Stimulated activated CD8-positive, alpha-beta memory T cell treated with anti-CD3 and anti-CD28 coated beads, Interleukin-15, amount 100 ng/mL, for 1 hour (primary cell): ENCODE measurements at places on chromosomes 16 and 17.

GRCh38 chr17:42135664-42136653, 13.4 kb downstream of the HSPB9 start:
- no peak for DNase-seq

DNA sequence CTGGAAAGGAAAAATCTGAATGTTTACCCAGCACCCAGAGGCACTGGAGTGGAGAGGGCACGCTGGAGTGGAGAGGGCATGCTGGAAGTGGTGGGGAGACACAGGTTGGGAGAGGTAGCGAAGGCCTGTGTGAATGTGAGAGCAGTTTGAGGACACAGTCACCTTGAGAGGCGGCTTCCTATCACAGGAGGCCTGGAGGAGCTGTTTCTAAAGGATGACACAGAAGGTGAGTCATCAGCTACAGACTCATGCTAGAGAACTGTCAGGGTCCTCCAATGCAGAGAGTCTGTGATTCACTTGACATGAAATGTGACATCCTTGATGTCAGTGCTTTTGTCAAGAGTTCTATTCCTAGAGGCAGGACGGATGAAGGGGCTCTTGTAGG, 13.8 kb downstream of the CTRL start:
- no peak for DNase-seq

DNA sequence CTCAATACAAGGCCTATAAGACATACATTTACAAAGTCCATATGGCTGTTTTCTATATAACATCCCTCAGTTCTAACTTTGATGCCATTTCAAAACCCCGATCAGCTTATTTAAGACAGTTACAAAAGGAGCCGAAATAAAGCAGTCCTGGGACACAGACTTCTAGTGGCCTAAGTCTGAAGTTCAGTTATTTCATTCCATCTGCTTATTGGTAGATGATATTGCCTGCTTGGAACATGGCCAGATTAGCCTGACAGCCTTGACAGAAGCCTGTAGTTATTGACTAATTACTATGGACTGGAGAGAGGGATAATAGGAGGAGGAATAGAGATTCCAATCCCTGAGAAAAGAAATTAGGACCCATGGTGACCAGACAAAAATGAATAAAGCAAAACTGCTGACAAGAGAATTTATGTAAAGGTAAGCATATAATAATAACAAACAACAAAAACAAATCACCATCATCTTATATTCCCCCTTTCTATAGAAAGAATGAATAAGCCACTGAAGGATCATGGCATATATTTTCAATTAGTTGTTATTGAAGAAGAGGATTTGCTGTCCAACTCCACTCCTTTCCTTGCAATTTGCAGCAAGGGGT, 206.3 kb upstream of the TOM1L1 start:
- DNase-seq = no peak

GRCh38 chr16:2184346-2184745, 12.1 kb downstream of the CASKIN1 start:
- no peak for DNase-seq

GRCh38 chr17:66165537-66166123, 26.3 kb downstream of the CEP112 start:
- no peak for DNase-seq

DNA sequence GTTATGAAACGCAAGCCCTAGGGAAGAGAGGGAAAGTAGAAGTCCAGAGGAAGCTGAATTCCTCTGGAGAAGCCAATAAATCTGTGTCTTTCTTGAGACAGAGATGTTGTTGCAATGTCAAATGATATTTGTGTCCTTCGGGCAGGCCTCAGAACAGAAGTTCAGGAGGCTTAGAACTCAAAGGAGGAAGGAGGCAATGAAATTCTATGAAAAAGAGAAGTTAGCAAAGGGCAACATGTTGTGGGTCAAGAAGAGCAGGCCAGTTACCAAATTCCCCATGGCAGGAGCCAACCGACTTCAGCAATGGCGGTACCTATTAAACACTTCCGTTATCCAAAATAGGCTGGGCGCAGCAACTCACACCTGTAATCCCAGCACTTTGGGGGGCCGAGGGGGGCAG, 109.0 kb upstream of the DHX40 start:
- DNase-seq = no peak

DNA sequence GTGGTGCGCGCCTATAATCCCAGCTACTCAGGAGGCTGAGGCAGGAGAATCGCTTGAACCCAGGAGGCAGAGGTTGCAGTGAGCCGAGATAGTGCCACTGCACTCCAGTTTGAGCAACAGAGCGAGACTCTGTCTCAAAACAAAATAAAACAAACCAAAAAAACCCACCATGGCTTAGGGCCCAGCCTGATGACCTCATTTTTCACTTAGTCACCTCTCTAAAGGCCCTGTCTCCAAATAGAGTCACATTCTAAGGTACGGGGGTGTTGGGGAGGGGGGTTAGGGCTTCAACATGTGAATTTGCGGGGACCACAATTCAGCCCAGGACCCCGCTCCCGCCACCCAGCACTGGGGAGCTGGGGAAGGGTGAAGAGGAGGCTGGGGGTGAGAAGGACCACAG, 1.4 kb upstream of the STH start:
- DNase-seq = no peak

DNA sequence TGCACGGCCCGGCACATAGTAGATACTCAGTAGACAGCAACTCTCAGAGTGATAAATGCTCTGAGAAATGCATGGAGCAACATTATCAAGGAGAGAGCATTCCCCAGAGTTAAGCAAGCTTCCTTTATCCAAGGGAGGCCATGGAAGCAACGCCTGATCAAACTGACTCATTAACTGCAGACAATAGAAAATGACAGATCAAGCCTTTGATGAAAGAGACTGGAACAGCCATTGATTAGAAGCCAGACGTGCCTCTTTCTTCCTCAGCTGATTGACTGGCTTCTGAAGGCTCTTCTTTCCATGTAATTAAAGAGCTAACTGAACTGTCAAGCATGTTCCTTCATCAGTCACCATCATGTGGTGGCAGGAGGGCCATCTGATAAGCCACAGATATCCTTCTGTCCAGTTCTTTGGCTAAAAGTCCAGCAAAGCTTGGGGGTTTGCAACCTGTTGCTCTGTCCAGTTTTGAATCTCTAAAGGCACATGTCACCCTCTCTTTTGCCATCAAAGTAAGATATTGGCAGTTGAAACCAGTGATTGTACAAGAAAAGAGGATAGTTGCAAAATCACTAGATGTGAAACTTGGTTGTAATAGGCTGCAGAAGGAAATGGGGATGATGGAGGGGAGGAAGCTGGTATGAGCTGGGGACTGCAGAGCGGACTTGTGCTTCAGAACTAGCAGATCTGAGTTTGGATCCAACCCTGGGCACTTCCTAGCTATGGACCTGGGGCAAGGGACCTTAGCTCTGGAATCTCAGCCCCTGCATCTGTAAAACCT, 188.0 kb downstream of the HAPSTR1 start:
- no peak for DNase-seq

DNA sequence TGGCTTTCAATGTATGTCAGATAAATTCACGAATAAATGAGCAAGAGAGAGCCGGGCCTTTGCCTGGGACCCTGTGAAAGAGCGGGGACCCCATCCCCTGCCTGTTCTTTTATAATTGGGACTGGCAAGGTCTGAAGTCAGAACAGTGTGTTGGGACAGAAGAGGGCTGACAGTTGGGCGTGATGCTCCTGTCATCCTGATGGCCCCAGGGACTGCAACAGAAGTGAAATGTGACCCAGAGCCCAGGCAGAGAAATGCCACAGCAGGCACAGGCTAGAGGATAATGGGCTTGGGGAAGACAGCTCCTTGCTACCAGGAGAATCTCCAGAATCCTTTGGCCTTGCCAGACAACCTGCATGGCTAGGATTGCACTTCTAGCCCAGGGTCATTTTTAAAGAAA, 37.9 kb downstream of the GSG1L start:
- no peak for DNase-seq

- no peak for DNase-seq
These were observed 4.1 kb downstream of the MAP2K3 start for GRCh38 chr17:21288571-21289017.

DNA sequence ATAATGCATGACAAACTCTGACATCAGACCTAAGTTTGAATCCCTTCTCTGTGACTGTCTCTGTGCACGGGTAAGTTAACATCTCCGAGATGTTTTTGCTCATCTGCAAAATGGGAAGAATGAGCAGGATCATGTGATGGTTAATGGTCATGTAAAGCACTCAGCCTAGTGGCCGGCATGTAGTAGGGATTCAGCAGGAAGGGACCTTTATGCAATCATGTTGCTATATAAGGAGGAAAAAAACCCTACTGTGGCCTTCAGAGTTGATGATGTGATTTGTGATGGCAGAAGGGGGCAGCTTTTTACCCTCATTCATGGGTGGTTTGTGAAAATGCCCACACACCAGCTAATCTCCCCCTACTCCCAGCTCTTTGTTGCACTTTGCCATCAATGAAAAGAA, 24.1 kb downstream of the CLEC16A start:
- DNase-seq = no peak

GRCh38 chr17:50927287-50927686, 61.1 kb upstream of the TOB1 start:
- no peak for DNase-seq

GRCh38 chr16:56675685-56676210, 6.1 kb downstream of the MT1H start:
- no peak for DNase-seq

- DNase-seq = no peak
These were observed 68.8 kb downstream of the IL21R start for GRCh38 chr16:27470567-27471431.

- no peak for DNase-seq
These were observed 252.9 kb downstream of the ZFHX3 start for GRCh38 chr16:72794986-72795385.

GRCh38 chr16:21272253-21272652, 5.8 kb downstream of the CRYM start:
- no peak for DNase-seq

- no peak for DNase-seq
These were observed 25.5 kb upstream of the MYO15B start for GRCh38 chr17:75561927-75562603.

DNA sequence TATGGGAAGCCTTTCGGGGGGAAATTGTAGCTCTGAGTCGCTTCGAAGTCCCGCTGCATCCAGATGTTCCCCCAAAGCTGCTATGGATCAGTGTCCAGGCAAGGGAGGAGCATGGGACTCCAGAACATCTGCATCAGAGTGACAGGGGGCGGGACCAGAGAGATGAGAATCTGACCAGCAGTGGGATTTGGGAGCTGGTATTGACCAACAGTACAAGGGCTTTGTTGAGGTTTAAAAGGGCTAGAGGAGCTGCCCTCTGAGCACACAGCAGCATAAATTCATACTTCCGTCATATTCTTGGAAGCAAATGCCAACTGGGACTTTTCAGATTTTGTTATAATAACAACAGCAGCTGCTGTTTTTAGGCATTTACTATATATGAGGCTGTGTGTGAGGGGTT, 10.6 kb downstream of the RBFOX1 start:
- no peak for DNase-seq

- DNase-seq = peak; percentile 48
These were observed 3.0 kb downstream of the TNK1 start for GRCh38 chr17:7383742-7384488.

- DNase-seq = no peak
These were observed 131.6 kb upstream of the PLCG2 start for GRCh38 chr16:81647527-81647926.

DNA sequence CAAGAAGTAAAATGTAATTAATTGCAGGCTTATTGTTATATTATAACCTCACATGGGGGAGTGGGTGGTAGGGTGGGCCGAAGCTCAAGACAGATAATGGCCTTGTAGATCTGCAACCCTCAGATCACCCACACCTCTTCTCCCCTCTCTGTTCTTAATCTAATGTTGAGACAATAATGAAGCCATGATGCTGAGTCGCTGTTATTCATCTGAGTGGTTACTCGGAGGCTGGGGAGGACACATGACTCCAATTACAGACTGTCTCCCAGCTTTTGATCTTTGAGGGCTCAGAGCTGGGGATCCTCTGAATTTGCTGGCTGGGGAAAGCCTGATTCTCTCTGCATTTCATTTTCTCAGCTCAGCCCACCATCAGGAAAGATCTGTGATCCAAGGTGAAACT, 275.3 kb downstream of the SHISA9 start:
- no peak for DNase-seq

DNA sequence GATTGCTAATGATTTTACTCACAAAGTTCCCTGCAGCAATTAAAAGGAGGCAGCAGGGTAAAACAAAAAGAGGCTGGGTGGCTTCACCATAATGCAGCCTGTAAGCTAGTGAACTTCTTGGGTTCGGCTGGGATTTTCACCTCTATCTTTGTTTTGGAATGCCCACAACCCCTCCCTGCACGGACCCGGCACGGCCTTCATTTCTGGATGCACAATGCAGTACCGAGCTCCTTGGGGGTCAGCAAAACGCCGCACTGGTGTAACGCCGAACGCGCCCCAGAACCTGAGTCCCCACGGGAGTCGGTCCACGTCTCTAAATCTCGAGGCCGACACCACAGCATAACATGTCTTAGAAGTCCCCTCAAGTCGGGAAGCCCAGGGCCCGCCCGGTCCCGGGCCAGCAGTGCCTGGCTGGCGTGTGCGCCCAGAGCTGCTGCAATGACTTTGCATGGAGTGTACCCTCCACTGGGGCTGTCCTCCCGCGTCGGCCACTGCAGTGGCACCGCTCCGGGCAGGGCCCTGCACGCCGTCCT, 759 bp downstream of the UBE2O start:
- DNase-seq = no peak

DNA sequence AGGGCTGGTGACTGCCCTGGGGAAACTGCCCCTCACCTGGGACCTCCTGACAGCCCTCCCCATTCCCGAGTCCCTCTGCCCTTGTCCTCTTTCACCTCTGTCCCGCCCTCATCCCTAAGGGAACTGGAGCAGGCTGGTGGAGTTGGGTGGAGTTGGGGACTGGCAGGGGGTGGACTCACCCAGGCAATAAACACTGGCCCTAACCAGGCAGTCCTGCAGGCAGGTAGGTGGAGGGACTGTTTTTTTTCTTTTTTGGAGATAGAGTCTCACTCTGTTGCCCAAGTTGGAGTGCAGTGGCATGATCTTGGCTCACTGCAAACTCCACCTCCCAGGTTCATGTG, 11.7 kb downstream of the GCGR start:
- no peak for DNase-seq

DNA sequence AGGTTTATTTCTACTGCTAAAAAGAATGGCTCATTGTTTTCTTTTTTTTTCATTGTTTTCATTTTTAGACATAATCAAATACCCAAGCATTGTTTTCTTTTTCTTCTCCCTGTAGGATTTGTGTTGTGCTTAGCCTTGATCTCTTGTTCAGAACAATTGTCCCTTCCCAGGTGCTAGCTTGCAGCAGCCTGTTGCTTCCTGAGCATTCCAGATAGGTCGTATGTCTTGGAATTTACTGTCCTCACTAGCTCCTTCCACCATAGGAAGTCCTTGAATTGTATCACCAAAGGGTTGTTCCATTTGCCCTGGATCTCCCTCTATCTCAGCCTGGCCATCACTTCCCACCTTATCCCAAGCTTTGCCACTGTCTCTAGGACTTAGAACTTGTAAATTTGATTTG, 10.0 kb upstream of the VPS4A start:
- DNase-seq = no peak
